Urinary bladder (tissue), 4 donors: ENCODE measurements at places on chromosomes 6 and 20. TPM values are rescaled to one million over a fixed set of nuclear protein-coding genes. Genes with fewer than 3 reads are reported as not detected.

- no peak for DNase-seq
Observed at GRCh38 chr6:100948381-100949133, 67.4 kb upstream of the ASCC3 start.

- DNase-seq, result no peak
Observed at GRCh38 chr20:44748005-44748370, 2.3 kb downstream of the KCNK15 start.

The TFAP2A gene
- polyA plus RNA-seq, result 1.1 TPM

DNA sequence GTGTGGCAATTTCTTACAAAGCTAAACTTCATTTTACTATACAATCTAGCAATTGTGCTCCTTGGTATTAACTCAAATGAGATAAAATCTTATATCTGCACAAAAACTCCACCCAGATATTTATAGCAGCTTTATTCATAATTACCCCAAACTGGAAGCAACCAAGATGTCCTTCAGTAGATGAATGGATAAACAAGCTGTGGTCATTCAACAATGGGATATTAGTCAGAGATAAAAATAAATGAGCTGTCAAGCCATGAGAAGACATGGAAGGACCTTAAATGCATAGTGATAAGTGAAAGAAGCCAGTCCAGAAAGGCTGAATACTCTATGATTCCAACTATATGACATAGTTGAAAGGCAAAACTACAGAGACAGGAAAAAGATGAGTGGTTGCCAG lies 98.9 kb upstream of the BMP2 start:
- DNase-seq, result no peak

The NRSN1 gene
- 0.73 TPM for polyA plus RNA-seq

GRCh38 chr20:2902291-2902690 lies 29.0 kb downstream of the PTPRA start:
- no peak for DNase-seq

DNA sequence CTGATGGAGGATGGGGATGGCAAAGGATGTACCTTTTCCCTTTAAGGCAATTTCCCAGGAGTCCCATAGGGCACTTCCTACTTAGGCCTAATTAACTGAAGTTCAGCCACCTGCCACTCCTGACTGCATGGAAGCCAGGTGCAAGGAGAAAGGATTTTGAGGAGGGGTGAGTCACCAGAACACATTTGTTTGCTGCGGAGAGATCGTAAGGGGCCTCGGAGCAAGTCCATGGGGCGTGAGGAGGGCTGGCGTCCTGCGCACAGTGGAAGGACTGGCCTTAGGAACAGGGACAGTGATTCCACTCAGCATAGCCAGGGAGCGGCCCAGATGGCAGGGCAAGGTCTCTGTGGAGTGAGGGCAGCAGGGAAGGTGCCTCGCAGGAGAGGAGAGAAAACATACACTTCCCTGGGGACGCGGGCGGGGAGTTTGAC lies 11.8 kb upstream of the MAP1LC3A start:
- DNase-seq, result no peak

The NOP56 gene
- 79.9 TPM for polyA plus RNA-seq

DNA sequence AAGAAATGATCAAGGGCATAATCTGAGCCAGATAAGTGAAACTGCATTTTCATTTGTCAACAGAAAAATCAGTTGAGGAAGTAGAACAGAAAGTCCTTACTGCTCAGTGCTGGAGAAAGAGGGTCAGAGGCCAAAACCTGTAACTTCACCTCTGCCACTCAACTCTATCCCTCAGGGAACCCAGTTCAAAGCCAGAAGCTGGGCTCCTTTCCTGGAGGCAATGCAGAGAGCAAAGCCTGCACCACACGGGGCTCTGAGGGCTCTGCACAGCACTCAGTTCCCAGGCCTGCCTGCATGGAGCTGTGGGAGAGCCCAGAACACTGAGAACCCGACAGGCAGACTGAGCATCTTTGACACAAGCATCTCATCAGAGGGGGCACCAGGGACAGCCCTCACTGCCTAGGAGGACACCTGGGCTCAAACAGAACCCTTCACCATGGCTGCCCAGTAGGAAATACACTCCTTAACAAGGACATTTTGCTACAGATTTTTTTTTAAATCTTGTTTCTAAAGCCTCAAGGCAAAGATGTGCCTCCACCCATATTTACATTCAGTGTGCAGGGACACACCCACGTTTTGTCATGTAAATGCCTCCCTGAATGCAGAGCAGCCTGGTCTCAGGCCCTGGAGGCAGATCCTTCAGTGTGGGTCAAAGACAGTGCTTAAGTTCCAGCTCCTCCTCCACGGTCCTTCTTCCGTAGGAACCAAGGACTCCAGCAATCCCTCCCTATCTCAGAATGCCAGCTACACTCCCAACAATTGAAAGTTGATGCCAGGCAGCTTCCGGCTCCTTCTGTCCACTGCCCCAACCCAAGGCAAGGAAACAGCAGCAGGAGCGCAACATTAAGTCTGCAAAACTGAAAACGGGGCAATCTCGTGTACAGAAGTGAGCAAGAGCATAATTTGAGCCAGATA lies 6.6 kb downstream of the RNASET2 start:
- no peak for DNase-seq

DNA sequence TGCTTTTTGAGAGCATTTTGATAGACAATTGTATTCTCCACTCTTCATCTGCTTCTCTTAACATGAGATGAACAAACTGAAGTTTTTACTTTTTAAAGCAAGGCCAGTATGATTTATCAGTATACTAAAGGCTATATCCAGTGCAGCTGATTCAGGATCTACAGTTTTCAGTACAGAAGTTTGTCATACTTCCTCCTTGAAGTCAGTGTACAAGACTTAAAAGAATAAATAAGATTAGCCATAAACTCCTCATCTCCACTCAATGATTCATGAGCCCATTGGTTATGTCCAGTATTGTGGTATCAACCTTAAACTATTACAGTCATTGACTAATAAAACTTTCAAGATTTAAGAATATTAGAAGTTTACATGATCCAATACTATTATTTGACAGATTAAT lies 374.8 kb upstream of the EPHA7 start:
- no peak for DNase-seq

- DNase-seq, result no peak
Observed at GRCh38 chr6:52495922-52496321, 75.8 kb downstream of the EFHC1 start.
